HL-60 (cell line): ENCODE measurements at places on chromosomes 3 and 15.

DNA sequence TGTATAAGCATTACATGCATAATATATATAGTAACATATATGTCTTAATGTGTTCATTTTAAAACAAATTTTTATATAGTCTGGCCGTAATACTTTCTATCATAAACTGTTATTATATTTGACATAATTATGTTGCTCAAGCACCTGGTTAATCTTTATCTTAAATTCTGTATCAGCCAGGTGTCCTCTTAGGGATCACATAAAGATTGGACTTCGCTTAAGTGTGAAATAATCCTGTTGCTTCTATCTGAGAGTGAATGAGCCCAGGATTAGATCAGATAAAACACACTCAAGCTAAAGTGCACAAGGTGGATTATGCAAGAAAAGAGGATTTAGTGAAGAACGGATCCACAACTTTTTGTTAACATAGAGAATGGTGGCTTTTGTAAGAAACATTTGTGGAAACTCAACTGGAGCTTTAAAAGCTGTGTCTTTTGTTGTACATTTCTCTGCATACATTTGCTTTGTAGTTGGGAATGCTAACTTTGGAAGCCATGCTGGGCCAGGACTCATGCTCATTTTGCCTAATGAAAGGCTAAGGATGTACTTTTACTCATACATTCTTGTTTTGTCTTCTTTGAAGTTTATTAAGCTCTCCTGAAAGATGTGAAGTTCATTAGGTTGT, 437.8 kb downstream of the ZIC1 start:
- no peak for DNase-seq

DNA sequence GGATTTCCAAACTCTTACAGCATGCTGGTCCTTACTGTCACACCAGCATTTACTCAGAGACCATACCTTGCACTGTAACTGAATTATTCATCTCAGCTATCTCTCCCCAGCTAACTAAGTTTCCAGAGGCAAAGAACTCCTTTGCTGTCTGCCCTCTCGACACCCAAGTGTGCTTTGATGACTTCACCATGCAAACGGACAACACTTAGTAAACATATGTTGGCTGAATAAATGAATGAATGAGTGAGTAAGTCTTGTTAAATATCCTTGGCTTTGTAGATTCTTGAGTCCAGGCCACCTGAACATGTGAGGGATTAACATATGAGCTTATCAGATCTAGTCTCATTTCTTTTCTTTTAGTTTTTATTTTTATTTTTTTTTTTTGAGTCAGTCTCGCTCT, 138.2 kb downstream of the PLD1 start:
- no peak for DNase-seq

DNA sequence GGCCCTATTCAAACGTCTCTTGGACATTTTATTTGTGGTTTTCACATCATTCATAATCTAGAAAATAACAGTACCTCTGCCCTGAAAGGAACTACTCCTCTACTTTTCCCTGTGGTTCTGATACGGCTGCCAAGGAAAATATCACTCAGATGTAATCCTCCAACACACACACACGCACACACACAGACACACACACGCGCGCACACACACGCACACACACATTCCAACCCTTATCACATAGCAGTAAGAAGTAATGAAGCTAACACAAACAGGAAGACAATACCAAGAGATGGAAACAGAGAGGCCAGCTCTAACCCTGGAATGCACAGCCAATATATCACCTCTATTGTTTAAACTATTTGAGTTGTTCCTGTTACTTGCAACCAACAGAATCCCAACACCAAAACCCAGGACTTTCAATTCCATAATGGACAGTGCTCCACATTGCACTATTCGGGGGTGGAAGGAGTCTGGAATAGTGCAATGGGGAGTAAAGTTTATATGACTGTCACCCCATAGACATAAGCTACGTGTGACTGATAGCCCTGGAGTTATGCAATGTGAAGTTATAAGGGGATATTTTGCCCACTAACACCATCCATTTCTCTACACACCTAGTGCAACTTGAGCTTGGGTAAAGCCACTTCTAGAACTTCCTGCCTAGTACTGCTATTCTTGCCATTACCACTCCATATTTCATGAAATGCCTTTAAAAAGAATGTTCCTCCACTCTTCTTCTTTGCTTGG, 71.3 kb upstream of the FNDC3B start:
- DNase-seq = no peak

DNA sequence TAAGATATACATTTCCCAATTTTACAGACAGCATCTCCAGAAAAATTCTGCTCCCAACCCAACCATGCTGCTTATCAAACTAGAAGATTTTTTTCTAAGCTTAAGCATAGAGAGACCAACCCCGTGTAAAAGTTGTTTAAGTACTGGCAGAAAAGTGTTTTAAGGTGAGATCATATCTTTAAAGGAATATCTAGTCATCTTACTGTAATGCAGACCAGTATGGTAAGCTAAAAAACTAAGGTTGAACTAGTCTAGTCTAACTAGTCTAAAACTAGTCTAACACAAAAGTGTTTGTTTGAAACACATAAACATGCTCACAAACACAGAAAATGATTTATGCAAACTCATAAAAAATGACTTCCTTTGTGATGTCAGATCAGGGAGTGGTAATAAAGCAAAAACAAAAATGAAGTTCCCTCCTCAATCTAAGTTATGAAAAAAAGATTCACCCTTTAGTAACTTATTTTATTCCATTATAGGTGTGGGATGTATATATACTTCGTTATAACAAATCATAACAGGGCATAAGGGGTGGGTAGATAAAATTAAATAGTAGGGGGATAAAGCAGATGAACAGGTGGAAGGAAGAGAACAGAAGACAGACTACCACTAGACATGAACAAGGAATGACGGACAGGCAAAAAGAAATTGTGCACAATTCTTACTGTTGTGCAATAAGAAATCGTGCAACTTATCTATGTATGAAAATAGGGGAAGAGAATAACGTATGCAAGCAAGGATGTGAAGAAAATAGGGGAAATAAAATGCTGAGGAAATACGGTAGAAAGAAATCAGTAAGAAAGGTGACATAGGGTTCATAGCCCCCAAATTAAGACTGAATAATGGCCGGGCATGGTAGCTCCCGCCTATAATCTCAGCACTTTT, 10.0 kb downstream of the MYO5A start:
- DNase-seq = peak; percentile 47

- DNase-seq = no peak
Observed at GRCh38 chr3:47014036-47014435, 34.6 kb downstream of the NBEAL2 start.

- no peak for DNase-seq
Observed at GRCh38 chr15:83913034-83913632, 259.2 kb downstream of the ADAMTSL3 start.

DNA sequence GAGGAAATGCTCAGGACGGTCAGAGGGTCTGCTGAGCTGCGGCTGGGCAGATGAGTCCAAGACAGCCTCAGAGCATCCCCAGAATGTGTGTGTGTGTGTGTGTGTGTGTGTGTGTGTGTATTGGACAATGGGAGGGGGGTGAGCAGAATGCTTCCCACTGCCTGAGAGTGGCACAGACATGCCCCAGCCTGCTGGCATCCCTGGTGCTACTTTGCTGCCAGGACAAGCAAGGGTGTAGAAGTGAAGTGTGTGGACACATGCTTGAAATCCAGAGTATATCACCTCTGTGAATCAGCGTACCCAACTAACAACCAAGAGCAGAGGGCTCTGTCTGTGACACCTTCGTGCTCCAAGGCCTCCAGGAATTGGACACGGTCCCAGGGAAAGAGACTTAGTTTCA, 76.3 kb downstream of the SLC9A9 start:
- no peak for DNase-seq
